ENCODE measurements at places on chromosomes 11 and 22.

- DNase-seq: no peak
Measured at GRCh38 chr11:60175860-60176275, 7.0 kb downstream of the MS4A6A start.

GRCh38 chr11:128763224-128763623, 69.4 kb downstream of the FLI1 start:
- no peak for DNase-seq

DNA sequence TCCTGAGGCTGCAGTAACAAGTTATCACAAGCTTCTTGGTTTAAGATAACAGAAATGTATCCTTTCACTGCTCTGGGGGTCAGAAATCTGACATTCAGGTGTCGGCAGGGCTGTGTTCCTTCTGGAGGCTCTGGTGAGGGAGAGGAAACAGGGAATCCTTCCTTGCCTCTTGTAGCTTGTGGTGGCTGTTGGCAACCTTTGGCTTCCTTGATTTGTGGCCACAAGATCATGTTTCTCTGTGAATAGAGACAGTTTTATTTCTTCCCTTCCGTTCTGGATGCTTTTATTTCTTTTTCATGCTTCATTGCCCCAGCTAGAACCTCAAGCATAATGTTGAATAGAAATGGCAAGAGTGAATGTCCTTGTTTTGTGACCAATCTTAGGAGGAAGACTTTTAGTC, 44.0 kb downstream of the MPPED1 start:
- DNase-seq: no peak

GRCh38 chr22:50011447-50012210, 936 bp downstream of the IL17REL start:
- no peak for DNase-seq

DNA sequence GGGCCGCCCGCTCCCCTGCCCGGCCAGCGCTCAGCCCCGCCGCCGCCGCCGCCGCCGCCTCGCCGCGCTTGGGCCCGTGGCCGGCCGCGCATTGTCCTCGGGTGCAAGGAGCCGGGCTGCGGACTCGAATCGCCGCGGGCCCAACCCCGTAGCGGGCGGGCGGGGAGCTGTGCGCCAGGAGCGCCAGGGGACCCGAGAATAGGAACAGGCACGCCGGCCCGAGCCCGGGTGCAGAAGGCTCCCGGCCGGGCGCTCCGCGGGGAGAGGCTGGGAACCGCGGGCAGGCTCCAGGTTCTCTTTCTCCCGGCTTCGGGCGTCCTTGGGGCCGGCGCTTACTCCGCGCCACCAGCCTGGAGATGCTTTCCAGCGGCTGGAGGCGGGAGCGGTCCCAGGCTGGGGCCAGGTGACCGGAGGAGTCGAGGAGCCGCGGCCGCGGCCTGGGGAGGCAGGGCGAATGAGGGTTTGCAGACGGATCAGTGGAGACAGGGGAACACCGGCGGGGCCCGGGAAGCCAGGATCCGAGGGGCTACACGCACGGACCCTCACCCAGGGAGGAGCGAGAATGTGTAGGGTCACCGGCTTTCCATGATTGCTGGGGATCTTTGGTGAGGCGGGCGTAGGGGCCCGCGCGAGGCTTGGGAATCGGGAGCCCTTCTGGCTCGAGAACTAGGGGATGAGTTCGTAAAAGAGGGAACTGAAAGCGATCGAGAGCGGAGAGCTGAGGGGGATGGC, 726 bp downstream of the PKNOX2 start:
- DNase-seq: no peak

DNA sequence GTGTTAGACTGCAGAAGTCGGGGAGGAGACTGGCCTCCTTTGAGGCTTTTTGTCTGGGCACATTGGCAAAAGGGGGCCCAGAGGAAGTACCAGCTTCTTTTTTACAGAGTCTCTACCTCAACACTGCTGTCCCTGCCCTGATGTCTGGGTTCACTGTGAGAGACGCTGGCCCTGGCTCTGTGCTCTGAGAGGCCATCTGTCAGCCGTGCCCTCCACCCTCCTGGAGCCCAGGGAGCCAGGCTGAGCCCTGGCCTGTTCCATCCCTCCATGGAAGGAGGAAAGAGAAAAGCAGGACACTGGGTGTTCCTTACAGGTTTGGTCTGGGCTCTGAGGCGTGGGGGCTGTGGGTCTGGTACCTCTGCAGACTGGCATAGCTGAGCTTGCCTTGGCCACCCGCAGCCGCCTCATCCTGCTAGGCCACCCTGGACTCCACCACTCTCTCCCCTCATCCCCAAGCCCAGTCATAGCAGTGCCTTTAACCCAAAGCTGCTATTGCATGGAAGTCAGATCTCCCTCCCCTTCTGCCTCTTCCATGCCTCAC, 105.5 kb upstream of the PARVA start:
- no peak for DNase-seq

DNA sequence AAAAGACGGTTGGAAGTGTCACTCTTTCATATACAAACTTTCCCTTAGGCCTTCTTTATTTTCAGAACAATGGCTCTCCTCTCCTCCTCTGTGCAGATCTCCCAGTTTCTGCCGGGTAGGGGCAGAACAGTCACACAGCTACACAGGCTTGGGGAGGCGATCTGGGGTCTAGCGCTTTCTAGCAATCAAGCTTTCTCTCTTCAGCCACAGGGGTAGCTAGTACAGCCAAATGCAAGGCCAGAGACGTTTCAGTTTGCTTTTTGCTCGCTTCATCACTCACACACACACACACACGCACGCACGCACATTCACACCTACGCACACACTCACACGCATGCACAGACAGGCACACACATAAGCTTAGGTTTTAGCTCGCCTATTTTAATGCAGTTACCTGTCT, 104.3 kb downstream of the SPATA19 start:
- no peak for DNase-seq

- no peak for DNase-seq
Measured at GRCh38 chr11:103842795-103843194, 193.6 kb upstream of the DDI1 start.

GRCh38 chr11:36763187-36763586, 165.2 kb upstream of the RAG2 start:
- DNase-seq: no peak

DNA sequence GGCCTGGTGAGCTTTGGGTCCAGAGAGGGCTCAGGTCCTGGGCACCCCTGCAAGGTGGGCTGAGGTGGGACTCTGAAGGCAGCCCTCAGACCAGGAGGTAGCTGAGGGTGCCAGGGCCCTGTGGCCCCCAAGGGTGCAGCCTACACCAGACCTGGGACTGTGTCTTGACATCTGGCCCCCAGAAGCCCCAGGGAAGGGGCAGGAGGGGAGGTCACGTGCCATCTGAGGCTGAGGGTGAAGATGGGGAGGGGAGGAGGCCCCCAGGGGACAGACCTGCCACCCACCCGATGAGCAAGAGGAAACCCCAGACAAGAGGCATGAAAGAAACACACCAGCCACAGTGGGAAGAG, 520.2 kb downstream of the BRD1 start:
- no peak for DNase-seq

DNA sequence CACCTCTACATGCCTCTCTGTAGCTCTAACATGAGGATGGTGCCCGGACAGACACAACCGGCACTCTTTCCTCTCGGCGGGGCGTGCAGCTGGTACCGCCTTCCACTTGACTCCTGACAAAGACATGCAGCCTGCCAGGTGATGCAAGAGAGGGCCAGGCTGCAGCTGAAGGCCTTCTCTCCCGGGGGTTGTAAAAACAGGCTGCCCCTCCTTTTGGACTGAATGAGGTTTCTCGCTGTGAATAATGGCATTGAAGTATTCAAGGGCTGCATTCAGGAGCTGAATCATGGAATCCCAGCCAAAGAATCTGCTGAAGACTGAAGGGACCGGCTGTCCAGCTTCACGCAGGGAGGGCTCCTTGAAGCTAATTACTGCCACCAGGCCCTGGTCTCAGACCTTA, 110.9 kb downstream of the GALNT18 start:
- no peak for DNase-seq

DNA sequence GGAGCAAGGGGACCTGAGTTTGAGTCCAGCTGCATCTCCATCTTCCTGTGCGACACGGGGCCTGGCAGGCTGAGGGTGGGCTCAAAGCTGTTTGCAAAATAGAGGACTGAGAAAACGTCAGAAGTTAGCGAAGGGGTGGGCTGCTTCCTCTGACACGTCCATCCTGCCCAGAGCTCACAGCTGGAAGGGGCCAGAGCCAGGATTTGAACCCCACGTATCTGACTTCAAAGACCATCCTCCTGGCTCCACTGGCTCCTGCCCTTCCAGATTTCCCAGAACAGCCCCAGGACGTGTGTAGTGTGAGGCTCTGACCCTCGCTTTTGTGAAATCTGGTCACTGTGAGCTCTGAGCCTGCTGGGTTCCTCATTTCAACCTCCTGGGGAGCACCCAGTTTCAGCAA, 56.3 kb downstream of the CD82 start:
- no peak for DNase-seq

DNA sequence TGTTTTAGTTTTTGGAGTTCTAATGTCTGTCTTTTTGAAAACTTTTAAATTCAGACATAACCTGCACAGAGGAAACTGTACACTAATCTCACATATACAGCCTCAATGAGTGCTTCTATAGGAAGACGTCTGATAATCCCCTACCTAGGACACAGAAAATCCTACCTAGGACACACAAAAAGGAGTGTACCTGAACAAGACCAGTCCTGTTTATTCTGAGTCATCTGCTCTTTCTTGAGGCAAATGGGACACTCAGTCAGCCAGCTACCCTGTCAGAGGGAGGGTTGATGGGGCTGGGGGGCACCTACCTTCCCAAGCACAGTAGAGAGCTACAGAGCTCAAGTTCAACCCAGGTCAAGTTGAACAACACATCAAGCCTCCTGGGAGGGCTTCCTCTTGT, 346.6 kb upstream of the NCAM1 start:
- no peak for DNase-seq

- no peak for DNase-seq
Measured at GRCh38 chr11:19467904-19468303, 227.2 kb upstream of the E2F8 start.

DNA sequence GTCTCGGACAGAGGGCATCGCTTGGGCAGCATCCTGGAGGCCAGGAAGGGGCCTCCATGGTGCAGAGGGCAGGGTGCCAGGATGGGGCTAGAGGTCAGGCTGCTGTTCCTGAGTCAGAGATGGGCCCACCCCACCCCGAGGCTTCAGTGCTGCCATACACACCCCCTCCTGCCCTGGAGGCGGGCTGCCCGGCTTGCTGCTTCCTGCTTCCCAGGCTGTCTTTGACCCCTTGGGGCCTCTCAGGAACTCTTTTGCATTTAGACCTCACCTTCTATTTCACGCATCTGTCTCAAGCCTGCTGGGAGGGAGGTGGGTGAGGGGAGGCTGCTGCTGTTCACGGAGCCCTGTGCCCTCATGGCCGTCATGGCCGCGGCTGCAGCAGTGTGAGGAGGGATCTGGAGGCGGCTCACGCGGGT, 6.6 kb upstream of the GRAMD4 start:
- no peak for DNase-seq
